Epithelial cell of proximal tubule (primary cell): ENCODE measurements at places on chromosomes 16 and 17.

DNA sequence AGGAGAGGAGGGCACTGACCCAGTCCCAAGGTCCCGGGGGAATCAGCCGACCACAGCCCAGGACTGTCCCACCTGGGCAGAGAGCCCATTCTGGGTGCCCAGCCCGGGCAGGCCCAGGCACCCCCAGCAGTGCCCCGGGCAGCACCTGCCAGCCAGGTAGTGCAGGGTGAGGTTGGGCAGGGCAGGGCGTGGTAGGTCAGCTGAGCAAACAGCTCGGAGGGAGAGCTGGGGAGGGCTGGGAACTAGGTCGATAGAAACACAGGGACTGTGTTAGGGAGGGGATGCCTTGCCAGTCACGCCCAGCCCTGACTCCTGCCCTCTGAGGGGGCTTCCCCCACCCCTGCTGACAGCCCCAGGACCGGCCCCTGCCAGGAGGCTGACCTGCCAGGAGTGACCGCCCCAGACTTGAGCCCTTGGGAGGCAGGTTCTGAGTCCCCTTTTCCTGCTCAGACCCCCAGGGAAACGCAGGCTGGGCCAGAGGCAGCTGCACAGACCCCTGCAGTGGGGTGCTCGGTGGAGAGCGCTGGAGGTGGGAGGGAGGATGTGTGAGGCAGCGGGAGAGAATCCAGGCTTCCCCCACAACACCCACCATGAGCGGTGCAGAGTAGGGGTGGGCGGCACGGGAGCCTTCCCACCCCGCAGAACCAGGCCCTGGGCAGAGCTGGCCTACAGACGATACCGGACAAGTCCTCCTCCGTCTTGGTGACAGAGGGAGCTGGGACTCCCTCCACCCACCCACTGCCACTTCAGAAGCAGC is 4.7 kb downstream of the HS3ST6 start:
- no peak for DNase-seq

DNA sequence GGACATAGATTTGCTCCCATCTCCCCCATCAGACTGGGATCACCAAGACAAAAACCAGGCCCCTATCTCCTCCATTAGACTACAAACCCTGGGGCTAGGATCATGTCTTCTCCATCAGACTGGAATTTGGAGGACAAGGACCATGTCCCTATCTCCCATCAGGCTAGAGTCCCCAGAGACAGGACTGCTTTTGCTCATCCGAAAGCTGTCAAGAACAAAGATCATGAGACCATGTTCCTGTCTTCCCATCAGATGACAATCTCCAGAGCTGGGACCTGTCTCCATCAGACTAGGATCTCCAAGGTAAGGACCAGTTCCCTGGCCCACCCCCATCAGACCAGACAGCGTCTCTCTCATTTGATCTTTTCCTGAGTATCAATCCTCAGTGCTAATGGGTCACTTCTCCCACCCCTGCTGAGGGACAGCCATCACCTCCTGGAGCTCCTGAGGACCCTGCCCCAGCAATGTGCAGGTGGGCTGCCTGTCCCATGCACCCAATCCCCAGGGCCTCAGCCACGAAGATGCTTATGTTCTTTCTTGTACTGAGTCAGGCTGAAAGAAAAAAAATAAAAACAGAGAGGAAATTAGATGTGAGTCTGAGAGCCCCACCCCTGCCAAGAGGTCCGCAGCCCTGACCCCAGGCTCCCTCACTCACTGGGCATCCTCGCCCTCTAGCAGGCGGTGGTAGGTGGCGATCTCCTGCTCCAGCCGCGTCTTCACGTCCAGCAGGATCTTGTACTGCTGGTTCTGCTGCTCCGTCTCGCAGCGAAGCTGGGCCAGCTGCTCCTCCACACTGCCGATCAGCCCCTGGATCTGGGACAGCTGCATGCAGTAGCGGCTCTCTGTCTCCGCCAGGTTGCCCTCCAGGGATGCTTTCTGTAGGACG is 90.3 kb downstream of the GOSR1 start:
- DNase-seq = no peak

DNA sequence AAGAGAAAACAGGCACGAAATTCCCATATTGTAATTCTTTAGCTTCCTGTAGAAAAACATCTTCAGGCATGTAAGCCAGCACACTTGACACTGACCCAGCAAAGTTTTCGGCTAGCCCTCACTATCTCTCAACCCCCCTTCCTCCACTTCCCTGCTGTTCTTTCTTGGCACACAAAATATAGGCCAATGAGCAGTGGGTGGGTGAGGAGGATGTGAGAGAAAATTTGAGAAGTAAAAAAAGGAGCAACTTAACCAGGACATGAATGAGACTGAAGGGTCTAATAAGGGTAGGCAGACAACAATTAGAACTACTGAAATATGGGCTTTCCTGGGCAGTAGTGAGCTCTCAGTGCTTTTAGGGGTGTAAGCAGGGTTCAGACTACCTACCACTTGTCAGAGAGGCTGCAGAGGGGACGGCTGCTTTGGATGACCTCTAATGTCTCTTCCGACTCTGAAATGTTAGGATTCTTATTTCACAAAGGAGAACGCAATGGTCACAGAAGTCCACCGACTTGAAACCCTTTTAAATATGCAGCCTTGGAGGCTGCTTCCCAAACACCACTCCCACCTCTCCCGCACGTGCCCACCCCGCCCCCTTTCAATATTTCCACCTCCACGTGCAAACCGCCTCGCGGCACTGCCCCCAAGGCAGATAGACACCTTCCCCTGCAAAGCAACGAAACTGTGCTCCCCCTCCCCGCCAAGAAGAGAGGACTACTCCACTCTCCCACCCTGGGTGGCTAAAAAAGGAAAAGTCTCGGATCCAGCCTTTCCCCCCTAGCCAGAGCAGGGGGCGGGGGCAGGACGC is 889 bp downstream of the MBTD1 start:
- DNase-seq = no peak

GRCh38 chr17:58224315-58224714 is 5.3 kb upstream of the MKS1 start:
- no peak for DNase-seq

- no peak for DNase-seq
These were observed 29.2 kb upstream of the C16orf78 start for GRCh38 chr16:49344401-49344800.

DNA sequence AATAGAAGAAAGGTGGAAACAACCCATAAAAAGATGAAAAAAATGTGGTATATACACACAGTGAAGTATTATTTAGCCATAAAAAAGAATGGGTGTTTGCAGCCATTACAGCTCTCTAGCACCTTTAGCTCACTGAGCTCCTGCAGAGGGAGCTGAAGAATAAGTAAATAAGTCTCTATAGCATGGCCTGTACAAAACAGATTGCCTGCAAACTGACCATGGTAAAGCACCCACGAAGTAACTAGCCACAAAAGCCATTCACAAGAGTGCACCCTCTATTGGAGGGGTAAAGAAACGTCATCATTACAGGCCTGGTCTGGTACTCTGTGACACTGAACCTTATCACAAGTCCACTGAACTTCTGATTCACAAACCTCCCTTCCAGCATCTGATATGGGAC is 76.3 kb downstream of the USP32 start:
- no peak for DNase-seq

DNA sequence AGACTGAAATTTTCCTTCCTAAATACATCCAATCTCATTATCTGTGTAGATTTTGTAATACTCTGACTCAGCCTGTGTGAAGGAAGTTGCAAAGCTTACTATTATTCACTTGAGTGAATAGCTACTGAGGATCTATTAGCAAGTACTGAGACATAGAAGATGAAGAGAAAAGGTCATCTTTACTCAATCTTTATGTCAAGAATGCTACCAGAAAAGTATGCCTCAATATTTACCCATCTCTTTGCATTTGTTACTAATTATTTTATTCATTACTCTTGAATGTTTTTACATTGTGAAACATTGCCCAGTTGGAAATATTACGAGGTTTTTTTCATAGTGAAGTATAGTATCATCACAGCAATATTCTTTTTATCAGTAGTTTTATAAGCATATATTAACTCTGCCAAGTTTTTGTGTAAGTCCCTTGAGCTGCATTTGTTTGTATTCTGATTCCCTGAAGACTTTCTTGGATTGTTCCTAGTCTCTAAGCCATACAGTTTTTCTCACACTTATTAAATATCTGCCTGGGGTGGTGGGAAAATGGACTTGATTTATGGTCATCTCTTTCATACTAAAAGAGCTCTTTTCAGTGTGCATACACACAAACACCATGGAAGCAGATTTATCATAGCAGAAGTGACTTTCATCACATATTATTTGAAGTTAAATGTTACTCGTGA is 110.4 kb downstream of the MRTFB start:
- DNase-seq = peak; percentile 52

DNA sequence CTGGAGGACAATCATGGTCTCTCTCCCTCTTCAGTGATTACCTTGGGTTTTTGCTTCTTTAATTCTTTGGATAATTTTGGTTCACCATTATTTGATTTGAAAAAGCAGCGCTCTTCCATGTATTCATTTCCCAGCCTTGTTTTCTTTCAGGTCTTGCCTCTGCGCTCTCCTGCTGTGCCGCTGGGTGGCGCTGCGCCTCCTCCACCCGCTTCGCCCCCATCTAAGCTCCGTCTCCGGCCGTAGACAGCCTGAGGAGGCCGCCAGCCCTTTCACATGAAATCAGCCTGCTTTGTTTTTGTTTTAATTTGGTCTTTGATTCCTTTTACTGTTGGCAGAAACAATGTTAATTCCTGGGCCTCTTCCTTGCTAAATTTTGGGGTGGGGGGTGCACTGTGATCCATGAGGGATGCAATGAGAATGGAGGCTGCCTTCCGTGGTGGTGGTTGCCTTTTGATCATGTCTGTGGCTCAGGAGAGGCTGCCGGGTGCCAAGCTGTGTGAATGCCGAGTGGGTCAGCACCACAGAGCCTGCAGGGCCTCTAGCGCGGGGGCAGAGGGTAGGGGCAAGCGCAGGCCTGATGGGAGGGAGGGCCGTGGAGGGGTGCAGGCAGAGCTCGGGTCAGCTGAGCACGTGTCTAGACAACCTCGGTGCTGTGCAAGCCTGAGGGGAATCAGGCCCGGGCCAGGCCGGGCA is 64.1 kb downstream of the PLD6 start:
- DNase-seq = no peak

- no peak for DNase-seq
These were observed 408.0 kb downstream of the SLC39A11 start for GRCh38 chr17:72684405-72685020.

DNA sequence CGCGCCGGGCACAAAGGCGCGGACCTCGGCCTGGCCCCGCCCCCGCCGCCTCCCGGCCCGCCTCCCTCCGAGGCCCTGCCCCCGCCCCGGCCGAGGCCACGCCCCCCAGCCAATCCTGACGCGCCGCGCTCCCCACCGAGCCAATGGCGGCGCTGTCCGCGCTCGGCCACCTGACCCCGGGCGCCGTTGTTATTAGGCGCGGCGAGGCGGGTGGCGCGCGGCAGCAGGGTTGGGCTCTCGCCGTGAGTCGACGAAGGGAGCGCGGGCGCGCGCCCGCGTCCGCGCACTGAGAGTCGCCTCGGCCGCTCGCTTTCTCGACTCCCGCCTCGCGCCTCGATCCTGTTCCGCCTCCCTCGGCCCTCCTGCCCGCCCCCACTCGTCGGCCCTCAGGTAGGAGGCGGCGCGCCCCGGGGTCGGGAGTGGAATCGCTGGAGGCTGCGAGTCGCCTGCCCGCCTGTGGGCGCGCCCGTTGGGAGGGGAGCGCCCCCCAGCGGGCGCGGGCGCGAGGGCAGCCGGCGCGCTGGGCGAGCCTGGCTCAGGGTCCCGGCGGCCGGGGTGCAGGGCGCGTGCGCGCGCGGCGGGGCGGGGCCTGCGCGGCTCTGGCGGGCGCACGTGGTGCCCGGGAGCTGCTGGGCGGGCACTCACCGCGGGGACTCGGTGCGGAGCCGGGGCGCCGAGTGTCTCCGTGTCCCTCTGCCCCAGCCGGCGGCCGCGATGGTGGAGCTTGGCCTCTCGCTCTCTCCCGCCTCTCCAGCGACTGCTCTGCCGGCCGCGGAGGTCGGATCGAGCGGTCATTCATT is 405 bp upstream of the CBLN1 start:
- no peak for DNase-seq

DNA sequence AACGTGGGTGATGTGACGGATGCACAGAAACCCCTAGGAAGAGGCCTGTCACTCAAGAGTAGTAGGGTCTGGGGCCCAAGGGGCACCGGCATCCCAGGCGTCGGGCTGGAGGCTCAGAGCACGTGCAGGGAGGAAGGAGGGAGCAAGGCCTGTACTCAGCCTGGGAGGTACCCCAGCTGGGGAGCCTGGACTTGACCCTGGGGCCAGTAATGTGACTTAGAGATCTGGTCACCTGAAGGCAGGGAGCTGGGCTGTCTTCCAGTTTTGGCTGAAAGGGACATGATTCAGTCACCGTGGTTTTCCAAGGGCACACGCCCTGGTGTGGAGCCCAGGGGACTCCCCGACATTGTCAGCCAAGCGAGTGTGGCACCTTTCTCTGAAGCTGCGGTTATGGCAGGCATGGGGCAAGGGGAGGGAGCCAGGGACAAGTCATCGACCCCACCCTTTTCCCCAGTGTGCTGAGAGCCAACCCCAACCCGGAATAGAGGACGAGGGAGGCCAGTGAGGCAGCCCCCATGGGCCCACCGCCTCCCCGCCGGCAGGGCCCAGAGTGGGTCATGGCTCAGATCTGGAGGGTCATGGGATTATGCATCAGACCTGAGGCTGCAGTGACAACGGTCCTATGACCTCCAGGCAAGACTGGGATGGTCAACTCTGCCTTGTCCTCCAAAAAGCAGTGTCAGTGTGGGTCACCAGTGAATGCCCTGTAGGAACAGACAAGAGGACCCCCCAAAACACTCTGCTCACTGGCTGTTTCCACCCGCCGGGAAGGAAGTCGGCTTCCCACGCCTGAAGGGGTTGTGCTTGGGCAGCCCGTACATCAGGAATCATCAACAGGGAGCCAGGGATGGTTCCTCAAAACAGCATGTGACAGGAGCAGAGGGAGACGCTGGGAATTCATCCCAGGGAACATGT is 41.9 kb downstream of the MEAK7 start:
- DNase-seq = no peak

DNA sequence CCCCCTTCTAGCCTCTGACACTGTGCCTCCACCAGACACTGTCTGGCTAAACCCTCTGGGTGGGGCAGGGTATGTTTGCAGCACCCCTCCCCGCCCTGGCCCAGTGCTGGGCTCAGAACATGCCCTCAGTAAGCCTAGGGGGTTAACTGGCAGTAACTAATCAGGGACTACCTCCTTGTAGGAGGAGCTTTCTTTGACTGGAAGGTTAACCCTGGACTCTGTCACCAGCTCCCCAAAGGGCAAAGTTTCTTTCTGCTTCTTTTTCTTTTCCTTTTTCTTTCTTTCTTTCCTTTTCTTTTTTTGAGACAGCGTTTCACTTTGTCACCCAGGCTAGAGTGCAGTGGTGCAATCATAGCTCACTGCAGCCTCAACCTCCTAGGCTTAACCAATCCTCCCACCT is 76.8 kb downstream of the PLXDC1 start:
- DNase-seq = no peak

GRCh38 chr17:79951361-79952264 is 84.1 kb downstream of the TBC1D16 start:
- no peak for DNase-seq

GRCh38 chr16:86963600-86964575 is 353.3 kb downstream of the C16orf95 start:
- no peak for DNase-seq

GRCh38 chr17:46092991-46093390 is 93.9 kb downstream of the STH start:
- DNase-seq = no peak

GRCh38 chr16:10338426-10338825 is 47.4 kb upstream of the ATF7IP2 start:
- DNase-seq = no peak

- DNase-seq = no peak
These were observed 989.0 kb downstream of the CDH11 start for GRCh38 chr16:64132759-64133361.

- DNase-seq = no peak
These were observed 80.8 kb downstream of the ZDHHC7 start for GRCh38 chr16:84930298-84931106.

- DNase-seq = no peak
These were observed 82.2 kb downstream of the CMC2 start for GRCh38 chr16:80924372-80924978.
